ENCODE measurements at places on chromosomes 3 and 15.

- peak; percentile 16 for DNase-seq
These were observed 214.8 kb upstream of the TPRG1 start for GRCh38 chr3:188956839-188957489.

DNA sequence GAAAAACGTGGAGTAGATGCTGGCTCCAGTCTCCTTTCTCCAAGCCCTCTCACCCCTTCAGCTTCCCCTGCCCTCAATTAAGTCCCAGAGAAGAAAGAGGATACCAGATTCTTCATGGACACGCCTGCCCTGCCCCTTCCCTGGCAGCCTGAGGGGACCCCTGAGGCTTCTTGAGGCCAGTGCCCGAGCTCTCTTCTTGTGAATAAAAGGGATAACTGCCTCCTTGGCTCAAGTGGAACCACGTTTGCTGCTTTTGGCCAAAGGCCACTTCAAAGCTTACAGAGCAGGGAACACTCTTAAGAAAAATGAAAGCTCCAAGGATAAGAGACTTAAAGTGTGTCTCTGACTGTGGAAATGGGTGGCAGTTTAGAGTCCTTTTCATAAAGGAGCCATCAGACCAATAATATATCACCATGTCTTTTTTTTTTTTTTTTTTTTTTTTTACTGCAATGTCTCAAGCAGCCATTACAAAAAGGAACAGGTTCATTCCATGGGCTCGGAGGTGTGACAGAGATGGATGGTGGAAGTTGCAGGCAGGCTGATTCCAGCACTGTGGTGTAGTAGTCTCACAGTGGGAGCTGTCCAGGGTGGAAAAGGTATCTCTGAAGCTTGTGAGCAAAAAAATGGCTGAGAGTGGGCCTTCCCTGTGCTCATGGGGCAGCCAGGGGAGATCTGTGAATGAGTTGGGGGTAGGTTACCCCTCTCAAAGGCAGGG is 108.8 kb downstream of the SEMA5B start:
- no peak for DNase-seq

DNA sequence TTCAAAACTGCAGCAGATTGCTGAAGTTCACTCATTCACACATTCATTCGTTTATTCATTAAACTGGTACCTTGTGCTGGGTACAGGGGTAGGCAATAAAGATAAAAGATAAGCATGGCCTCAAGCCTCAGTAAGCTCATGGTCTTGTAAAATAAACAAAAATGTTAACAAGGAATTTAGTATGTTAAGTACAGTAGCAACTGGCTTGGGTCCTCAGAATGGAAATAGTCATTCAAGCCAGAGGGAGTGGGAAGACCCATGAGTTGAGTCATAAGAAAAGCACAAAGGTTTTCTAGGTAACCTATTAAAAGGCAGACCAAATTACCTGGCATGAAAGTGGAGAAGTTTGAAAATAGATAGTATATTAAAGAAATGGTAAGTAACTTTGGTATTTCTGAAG is 163.3 kb downstream of the CDIN1 start:
- no peak for DNase-seq

GRCh38 chr3:108441518-108441917 is 68.9 kb downstream of the MYH15 start:
- no peak for DNase-seq

DNA sequence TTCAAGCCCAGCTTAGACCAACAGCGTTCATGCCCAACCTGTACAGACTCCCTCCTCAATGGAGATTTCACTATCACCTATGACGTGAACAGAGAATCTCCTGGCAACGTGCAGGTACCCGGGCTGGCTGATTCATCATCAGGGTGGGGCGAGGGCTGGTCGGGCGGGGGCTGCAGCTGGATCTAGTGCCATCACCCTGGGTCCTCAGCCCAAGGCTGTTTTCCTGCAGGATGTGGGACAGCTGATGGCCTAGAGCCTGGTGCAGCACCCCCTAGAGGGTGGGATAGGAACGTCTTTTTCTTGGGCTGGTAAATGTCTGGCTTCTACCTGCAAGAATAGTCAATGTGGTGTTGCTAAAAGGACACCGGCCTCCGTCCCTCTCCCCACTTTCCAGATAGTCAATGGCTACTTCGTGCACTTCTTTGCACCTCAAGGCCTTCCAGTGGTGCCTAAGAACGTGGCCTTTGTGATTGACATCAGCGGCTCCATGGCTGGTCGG is 4.4 kb downstream of the ITIH3 start:
- no peak for DNase-seq

GRCh38 chr3:65398953-65399352 is 639.8 kb downstream of the MAGI1 start:
- DNase-seq = no peak

GRCh38 chr15:29126821-29127461 is 142.7 kb downstream of the NSMCE3 start:
- DNase-seq = no peak

- DNase-seq = no peak
These were observed 10.8 kb downstream of the GHRL start for GRCh38 chr3:10281951-10282350.

GRCh38 chr3:141796889-141797781 is 33.9 kb downstream of the GRK7 start:
- peak; percentile 43 for DNase-seq

- DNase-seq = no peak
These were observed 34.7 kb upstream of the TSC22D2 start for GRCh38 chr3:150373234-150373875.

GRCh38 chr3:89447243-89447642 is 339.8 kb downstream of the EPHA3 start:
- no peak for DNase-seq

GRCh38 chr3:127604035-127604434 is 5.8 kb downstream of the MCM2 start:
- no peak for DNase-seq

DNA sequence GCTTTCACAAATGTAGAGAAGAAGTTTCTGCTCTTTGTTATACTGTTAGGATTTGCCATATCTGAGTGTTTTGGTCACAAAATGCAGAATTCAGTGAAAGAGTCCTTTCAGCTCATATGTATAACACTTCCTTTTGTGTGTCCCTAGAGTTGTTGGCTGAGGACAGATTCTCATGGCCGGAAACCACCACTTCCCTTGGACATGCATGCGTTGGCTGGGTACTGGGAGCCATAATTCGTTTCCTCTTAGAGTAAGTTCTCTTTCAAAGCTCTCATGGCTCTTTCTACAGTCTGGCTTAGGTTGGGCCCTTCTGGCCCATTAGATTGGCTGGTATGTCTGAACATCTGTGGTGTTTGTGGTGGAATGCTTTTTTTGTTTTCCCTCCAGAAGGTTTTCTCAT is 298.5 kb downstream of the DIPK2A start:
- no peak for DNase-seq

- no peak for DNase-seq
These were observed 238.7 kb downstream of the SV2B start for GRCh38 chr15:91338766-91339165.

DNA sequence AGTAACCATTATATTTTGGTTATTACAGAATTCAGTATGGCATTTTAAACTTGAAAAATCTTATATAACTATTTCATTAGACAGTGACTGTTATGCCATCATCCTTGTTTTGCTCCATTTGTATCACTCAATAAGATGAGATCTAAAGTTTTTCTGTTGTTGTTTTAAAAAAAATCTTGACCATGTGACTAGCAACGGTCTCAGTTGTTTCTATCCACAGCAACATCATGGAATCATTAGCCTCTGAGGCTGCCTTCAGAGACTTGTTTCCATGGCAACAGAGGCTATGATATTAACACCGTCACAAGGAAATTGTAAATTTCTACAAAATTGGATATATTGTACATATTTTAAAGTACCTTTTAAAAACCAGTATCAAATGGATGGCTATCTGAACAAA is 129.8 kb downstream of the DLG1 start:
- no peak for DNase-seq

GRCh38 chr3:74465715-74466410 is 148.6 kb downstream of the CNTN3 start:
- no peak for DNase-seq

DNA sequence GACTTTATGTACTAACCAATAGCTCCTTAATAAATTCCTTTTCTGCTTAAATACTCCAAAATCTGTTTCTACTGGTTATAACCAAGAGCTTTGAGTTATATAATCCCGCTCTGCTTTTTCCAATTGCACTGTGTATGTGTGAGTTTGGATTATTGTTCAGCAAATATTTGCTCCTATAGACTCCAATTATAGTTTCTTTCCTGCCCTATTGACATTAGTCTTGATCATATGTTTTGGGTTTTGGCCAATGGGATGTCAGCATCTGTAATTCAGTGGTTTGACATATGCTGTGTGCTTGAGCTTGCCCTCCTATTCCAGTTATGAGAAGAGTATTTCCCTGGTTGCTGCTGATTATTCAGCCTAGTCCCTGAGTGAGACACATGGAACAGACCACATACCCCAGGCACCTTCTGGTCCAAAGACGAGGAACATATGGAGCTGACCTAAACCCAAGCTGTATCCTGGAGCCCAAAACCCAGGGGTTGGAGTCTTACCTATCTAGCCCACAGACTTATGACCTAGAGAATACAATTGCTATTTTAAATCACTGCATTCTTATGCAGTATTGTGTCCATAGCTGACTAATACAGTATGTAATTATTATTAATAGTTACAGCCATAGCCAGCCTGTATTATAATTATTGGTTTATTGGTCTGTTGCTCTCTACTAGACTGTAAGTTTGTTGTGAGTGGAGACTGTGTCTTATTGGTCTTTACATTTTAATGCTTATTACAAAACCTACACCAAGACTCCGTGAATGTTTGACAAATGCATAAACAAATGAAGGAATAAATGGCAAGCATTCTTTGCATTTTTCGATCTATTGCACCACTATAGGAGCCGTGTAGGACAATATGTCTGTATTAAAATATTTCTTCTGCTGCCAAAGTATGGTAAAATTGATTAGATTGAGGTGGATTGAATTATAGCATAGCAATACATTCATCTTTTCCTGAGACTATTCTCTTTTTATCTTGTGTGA is 11.7 kb upstream of the ZNF280D start:
- DNase-seq = no peak

DNA sequence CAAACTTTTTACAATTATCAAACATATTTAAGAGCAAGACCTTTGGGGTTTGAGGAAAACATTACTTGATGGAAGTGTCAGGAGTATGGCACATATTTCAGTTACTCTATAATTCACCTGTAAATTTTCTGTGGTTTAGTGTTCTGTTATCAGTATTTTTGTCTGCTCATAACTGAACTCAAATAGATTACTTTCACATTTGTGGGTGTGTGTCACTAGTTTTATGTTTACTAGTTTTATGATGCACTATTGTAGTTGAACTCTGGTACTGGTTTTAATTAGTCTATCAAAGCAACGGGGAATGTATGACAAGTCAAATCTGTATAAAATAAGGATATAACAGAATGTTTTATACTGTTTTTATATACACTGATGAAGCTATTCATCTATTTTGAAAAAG is 27.2 kb downstream of the OXSM start:
- DNase-seq = no peak

- DNase-seq = no peak
These were observed 95.9 kb upstream of the TNIK start for GRCh38 chr3:171556148-171556547.

GRCh38 chr3:50271314-50271936 is 2.5 kb downstream of the SEMA3B start:
- DNase-seq = no peak

GRCh38 chr3:60206206-60206605 is 1045.0 kb downstream of the FHIT start:
- DNase-seq = no peak

GRCh38 chr3:144296808-144297207 is 325.2 kb downstream of the DIPK2A start:
- no peak for DNase-seq

DNA sequence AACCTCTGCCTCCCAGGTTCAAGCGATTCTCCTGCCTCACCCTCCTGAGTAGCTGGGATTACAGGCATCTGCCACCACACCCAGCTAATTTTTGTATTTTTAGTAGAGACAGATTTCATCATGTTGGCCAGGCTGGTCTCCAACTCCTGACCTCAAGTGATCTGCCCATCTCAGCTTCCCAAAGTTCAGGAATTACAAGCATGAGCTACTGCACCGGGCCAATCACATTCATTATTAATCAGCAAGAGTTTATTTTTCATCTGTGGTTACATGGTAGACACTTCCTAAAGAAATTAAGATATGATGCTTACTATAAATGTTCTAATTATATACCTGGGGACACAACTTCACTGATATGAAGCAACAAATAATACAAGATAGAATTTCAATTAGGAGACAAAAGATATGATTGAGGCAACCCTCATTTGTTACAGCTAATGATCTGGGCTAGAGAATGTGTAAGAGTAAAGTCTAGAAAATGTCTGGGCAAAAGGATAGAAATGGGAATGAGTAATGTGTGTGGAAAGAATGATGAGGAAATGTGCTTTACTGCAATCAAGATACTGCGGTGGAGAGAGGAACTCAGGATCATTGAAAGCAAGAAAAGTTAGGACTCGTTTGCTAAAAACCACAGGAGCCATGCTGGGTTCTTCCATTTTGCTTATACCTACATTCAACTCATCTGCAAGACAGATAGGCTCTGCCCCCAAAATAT is 366.8 kb downstream of the ZIC1 start:
- no peak for DNase-seq
